NCI-H1930 (cell line): ENCODE measurements at places on chromosomes 7 and 10.

- DNase-seq: no peak
Observed at GRCh38 chr7:20381406-20382034, 50.8 kb downstream of the ITGB8 start.

DNA sequence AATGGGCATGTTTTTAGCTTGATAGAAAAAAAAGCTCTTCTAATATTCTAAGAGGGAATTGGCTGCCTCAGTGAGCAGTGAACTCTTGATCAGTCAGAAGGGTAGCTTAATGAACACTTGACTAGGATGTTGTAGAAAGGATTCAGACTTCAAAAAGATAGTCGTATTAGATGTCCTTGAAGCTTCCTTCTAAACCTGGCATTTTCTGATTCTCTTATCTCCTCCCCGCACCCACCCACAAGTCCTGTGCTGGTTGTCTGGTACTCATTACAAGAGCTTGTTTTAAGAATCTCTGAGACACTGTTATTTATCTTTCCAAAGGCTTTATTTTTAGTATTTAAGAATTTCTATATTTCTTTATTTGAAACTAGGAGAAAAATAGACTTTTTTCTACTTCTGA, 7.4 kb upstream of the SMIM30 start:
- DNase-seq: no peak

DNA sequence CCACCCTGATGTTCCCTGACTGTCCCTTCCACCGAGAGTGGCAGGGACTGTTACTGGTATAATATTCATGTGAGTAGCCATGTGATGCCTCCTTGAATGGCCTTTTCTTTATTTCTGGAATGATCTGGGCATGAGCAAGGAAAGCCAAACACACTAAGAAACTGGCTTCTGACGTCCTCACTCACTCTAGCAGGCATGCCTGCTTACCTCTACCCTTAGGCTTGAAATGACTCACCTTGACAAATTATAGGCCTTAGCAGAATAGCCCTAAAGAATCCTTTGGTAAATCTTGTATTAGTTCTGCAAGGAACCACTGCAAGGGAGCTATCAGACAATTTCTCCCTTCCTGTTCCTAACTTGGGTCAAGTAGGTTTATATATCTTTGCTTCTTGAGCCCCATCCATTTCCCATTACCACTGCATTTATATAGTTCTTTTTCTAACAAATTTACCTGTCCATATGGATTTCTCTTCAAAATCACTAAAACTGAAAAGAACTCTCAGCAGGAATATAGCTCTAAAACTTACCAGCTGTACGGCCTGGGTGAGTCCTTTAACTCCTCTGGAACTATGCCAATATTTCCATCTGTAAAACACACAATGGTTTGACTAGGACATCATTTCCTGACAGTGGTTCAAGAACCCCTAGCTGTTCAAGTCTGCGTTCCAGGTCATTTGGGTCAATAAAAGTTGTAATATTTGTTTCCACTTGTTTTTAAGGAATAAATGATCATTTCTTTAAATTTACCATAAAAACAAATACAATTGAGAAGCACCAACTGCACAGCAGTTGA, 13.0 kb upstream of the NDUFA5 start:
- DNase-seq: no peak

DNA sequence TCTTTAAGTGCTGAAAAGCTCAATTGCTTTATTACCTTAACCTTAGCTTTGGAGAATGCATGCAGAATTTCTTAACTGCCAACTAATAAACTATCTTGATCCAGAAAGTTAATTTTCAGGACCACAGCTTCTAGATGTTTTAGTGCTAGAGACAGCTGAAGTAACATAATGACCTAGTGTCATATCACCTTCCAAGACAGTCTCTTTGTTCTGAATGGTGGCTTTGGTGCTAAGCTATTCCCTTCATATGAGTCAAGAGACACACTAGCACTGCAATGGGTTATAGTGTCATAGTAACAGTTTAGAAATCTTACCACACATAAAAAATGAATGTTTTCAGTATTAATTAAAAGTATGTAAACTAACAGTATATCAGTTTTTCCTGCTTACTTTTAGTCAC, 115.4 kb upstream of the LRRN3 start:
- no peak for DNase-seq

- DNase-seq: no peak
Observed at GRCh38 chr10:79004311-79004710, 64.5 kb upstream of the ZMIZ1 start.

- no peak for DNase-seq
Observed at GRCh38 chr10:32954545-32955298, 3.3 kb downstream of the ITGB1 start.

- DNase-seq: no peak
Observed at GRCh38 chr7:1609023-1609422, 39.2 kb upstream of the PSMG3 start.

GRCh38 chr10:101330631-101331225, 23.2 kb upstream of the BTRC start:
- DNase-seq: no peak

- no peak for DNase-seq
Observed at GRCh38 chr10:22222236-22223190, 4.7 kb upstream of the EBLN1 start.
